ENCODE measurements at places on chromosomes 16 and 17.

DNA sequence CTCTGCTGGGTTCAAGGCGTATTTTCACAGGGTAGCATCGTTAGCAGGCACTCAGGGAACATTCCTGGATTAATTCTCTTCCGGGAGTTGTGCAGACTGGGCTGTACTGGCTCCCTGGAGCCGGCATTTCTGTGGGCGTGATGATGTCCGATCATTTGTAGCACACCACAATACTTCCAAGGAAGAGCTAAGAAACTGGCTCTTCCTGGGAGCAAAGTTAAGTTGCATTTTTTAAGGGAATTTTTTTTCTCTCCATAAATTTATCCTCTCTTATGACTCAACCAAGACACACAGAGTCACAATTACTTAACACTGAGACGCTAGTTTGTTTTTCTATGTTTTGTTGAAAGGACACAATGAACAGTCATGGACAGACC, 211.6 kb upstream of the FOXF1 start:
- DNase-seq, result no peak

DNA sequence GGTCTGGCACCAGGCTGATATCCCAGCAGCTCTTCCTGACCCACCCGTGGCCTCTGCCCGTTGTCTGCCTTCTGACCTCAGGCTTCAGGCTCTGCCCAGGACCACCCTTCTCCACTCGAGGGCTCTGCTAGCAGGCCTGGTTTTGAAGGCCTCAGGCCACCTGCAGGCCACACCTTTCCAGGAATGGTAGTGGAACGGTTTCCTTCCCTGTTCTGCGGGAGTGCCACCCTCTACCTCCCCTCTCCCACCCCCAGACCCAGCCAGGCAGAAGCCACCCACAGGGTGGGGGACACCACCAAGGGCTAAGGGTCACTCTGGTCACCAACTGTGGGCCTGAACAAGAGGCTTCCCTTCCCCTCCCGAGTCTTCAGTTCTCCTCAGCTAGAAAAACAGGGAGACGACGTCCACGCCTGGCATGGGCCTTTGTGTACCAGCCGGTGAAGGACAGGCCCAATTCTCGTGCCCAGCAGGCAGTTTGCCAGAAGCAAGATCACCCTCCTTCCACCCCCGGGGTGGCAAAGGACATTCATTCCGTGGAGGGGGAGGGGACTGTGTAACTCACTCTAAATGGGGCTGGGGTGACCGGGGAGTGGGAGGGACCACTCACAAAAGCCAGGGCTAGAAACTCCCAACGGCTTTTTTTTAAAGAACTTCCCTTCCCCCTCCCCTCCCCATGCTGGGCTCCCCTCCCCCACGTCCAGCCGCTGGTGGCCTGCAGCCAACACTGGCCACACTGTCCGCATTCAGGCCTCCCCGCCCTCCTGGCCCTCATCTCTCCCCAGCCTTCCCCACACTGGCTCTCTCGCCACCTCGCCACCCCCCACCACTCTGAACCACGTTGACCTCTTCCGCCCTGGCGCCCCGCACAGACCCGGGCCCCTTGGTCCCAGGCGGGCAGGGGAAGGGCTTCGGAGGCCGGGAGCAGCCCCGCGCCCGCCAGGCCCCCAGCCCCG, 7.7 kb downstream of the CBX4 start:
- no peak for DNase-seq

- DNase-seq, result no peak
Observed at GRCh38 chr17:78081551-78081950, 47.0 kb downstream of the TMC6 start.

DNA sequence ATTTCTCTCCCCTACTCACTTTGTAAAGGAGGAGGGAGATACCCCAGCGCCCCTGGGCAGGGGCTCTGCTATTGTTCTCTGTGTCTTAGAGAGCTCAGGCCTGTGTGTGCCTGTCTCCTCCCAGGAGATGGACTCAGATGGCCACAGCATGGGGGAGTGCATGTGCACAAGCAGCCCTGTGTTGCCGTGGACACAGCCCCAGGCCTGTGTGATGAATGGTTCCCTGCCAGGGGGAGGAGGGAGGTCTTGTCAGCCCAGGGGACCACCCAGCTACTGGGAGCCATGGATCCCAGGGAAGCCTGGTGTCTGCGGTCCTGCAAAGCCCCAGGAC, 26.3 kb downstream of the GINS2 start:
- no peak for DNase-seq

- DNase-seq, result no peak
Observed at GRCh38 chr17:82386255-82386831, 14.8 kb downstream of the UTS2R start.

- no peak for DNase-seq
Observed at GRCh38 chr17:43477832-43478634, 5.7 kb upstream of the DHX8 start.

DNA sequence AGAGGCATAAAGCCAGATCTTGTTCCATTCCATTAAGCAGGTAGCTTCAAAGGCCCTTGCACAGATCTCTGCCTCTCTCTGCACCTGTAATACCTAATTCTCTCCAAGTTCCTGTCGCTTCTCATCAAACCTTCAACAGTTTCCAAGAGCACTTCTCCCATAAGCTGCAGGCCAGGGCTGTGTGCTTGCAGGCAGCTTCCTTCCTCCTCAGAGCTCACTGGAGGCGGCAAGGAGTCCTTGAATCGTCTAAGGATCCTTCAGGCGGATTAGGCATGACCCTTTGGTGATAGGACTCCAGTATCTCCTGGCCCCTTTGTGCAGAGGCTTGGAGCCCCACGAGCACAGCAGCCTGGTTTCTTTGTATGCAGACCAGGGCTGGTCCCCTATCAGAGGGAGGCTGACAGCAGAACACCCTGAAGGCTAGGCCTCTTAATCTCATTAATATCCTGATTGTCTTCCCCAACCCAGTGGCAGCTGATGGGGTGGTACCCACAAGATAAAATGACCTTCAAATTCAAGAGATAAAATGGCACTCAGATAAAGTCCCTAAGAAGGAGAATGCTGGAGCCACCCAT, 19.8 kb downstream of the HNF1B start:
- DNase-seq, result no peak

- no peak for DNase-seq
Observed at GRCh38 chr16:47197536-47198179, 53.9 kb upstream of the NETO2 start.

- no peak for DNase-seq
Observed at GRCh38 chr16:3383045-3383448, 17.8 kb downstream of the ZSCAN32 start.

DNA sequence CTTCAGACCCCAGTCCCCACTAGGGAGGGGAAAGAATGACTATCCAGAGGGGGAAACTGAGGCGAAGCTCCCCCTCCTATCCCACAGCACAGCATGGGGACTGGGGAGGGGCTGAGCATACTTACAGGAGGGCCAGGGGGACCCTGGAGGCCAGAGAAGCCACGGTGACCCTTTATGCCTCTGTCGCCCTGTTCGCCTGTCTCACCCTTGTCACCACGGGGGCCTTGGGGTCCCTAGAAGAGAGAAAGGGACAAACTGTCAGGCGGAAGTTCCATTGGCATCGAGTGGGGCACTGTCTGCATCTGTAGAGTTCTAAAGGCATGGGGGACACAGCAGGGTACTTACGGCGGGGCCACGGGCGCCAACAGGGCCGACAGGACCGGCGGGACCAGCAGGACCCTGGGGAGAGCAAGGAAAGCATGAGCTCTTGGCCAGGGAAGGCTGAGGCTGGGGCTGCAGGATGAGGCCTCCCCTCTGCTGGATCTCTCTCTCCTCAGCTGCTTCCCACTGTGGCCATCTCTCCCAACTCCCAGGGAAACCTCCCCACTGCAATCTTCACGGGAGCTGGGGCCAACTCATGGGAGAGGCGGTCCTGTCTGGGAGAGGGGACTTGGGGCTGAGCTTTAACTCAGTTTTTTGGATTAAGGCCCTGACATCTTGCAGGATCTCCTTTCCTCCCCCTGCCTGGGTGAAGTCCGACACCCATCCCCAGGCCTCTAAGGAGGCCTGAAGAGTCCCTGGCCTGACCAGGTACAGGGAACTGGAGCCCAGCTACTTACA, 13.5 kb downstream of the COL1A1 start:
- DNase-seq, result no peak

DNA sequence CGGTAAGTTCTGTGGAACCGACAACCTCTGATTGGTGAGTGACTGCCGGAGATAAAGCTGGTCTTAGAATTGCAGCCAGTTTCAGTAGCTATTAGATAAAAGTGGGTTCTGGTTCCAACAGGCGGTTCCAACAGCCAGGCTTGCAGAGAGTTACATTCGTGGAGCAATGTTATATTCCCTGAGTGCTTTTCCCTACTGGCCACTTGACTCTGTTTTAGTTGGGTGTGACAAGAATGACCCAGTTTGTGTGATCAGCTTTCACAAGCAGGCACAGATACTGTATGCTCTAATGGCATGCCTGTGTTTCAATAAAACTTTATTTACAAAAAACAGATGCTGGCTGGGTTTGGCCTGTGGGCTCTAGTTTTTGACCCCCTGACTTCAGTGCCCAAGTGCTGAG, 196.6 kb downstream of the SNX29 start:
- no peak for DNase-seq

DNA sequence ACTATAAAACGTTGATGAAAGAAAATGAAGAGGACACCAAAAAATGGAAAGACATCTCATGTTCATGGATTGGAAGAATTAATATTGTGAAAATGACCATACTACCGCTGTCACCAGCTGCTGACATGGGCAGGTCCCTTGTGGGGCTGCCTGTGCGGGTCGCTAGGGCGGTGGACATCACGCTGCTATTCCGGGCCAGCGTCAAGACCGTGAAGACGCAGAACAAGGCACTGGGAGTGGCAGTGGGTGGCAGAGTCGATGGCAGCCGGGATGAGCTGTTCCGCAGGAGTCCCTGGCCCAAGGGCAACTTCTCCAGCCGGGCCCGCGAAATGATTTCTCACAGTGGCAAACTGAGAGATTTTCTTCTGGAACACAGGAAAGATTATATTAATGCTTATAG, 48.2 kb upstream of the NSRP1 start:
- no peak for DNase-seq

DNA sequence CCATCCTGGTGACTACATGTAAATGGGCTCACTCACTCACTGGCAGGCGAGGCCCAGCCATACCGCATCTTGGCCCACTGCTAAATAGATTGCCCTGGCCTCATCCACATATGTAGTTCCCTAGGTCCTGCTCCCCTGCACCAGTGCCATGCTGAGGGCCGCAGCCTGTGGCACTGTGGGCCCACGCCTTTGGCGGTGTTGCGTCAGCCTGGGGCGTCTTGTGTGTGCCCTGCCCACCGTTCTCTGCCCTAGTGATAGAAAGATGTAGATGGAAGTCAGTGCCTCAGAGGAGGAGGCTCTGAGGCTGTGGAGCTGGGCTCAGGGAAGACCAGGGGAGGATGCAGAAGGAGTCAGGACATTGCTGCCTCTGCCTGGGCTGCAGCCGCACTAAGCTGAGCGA, 18.9 kb downstream of the C17orf75 start:
- no peak for DNase-seq

DNA sequence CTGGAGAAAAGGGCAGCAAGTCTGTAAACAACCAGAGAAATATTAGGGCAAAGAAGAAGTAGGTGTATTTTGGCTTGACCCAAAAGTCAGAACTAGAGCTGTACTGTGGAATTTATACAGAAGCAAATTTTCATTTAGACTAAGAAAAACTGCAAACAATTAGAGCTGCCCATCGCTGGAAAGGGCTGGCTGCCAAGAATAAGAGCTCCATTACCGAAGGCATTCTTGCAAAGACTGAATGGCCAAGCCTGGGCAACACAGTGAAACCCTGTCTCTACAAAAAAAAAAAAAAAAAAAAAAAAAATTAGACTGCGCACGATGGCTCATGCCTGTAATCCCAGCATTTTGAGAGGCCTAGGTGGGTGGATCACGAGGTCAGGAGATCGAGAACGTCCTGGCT, 53.9 kb upstream of the TMC5 start:
- no peak for DNase-seq

DNA sequence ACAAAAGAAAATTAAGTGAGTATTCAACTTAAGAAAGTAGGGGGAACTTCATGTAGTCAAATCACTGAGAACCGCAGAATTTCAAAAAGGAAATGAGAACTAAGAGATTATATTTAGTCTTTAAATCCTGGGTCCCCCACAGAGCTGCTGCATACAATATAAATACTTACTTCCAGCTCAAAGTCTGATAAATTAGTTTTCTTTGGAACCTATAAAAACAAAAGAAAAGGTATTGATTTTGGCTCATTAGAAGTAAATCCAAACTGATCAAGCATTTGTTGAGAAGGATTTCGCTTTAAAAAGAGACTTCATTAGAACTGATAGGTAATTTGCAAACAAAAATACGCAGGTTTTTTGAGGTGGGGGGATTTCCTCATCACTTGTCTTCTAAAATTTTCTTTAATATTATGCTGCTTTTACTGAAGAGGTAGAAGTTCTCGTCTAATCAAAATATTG, 21.9 kb downstream of the PARN start:
- DNase-seq, result no peak

GRCh38 chr16:20409398-20410120, at the start of gene ACSM5:
Gene ACSM5, plus strand, starts transcription at chr16:20409534. Its CDS starts 1,951 bp downstream, at chr16:20411485.
- no peak for DNase-seq

DNA sequence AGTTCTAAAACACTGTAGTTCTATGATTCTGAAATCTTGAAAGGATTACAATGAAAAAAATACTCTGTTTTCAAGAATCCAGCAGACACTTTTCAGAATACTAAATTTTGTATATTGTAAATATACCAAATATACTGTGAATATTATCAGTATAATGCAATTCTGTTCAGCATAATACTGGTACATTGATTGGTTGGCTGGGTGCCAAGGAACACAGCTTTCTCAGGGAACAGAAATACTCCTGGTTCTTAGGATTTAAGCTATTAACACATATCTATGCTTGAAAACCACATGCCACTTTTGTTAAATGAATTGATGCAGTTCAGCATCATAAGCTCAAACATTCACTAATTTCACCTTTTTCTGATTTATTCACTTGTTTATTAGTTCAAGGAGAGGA, 2.5 kb upstream of the GINS3 start:
- no peak for DNase-seq

DNA sequence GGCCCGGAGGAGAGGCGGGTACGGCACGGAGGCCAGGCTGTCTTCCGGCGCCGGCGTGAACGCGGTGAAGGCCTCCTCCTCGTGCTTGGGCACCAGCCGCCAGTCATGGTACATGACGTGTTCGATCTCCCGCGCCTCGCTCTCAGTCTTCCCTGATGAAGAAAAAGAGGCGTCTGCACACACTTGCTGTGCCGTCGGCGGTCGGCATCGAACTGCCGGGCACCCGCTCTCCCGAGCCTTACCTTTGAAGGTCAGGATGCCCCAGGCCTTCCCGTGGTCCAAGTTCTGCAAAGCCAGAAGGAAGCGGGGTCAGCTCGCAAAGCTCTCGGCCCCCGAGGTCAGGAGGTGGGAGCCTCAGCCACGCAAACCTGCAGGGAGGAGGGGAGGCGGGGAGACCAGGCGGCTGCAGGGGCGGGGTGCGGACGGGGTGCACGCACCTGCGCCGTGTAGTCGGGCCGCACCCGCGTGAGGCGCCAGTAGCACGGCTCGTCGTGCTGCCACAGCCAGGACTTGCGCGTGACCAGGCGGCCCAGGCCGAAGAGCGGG, at the start of gene EME2:
Gene EME2 (plus strand): TSS at position 449 of the 546 bp plus-strand sequence. CDS start 418 bp downstream, outside the sequence.
- no peak for DNase-seq
